Stimulated activated CD8-positive, alpha-beta memory T cell treated with anti-CD3 and anti-CD28 coated beads, Interleukin-4, amount 100 ng/mL, for 4 hours (primary cell): ENCODE measurements at places on chromosomes 6 and 20.

DNA sequence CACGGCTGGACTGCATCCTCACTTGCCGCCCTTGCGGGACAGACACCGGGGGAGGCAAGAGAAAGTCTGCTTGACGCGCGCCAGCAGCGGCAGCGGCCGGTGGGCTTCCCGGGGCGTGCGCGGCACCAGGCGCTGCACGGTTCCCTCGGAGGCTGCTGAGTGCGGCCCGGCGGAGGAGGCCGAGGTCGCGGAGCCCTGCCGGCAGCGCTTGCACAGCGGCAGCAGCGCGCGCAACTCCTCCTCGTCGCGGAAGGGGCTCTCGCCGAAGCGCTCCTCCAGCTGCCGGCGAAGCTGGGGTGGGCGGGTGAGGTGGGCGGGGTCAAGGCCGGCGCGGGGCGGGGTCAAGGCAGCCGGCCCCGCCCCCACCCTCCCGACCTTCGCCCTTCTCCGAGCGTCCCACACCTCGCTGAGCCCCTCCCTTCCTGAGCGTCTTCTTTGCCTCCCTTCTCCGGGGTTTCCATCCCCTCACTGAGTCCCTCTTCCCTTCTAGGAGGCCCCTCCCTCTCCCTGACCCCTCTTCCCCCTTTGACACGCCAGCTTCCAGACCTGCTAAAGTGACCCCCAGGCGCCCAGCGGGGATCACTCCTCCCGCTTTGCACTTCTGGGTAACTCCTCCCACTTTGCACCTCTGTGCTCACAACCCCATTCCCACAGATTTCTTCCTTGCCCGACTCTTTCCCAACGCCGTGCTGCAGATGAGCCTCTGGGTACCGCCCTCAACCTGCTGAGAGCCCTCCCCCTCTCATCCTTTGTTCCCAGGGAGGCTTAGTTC is 8.8 kb downstream of the DUSP15 start:
- DNase-seq = peak; percentile 18

DNA sequence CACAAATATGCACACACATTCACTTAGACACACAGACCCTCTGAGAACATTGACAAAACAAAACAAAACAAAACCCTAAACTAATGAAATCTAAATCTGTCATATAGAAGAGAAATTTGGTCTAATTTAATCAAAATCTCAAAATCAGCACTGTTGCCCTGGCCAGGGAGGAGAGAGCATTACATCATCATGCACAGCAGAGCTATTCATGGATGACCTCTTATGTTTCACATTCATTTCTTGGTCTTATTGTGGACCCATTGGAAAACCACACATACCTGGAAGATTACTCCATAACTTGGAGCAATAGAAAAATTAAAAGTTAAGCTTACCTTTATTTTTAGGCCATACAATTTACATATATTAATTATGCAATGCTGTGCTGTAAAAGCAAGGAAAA is 1223.6 kb upstream of the GJE1 start:
- DNase-seq = no peak

- DNase-seq = no peak
Observed at GRCh38 chr6:3473773-3474172, 16.9 kb upstream of the SLC22A23 start.

- no peak for DNase-seq
Observed at GRCh38 chr6:44594481-44594880, 207.0 kb downstream of the CDC5L start.

DNA sequence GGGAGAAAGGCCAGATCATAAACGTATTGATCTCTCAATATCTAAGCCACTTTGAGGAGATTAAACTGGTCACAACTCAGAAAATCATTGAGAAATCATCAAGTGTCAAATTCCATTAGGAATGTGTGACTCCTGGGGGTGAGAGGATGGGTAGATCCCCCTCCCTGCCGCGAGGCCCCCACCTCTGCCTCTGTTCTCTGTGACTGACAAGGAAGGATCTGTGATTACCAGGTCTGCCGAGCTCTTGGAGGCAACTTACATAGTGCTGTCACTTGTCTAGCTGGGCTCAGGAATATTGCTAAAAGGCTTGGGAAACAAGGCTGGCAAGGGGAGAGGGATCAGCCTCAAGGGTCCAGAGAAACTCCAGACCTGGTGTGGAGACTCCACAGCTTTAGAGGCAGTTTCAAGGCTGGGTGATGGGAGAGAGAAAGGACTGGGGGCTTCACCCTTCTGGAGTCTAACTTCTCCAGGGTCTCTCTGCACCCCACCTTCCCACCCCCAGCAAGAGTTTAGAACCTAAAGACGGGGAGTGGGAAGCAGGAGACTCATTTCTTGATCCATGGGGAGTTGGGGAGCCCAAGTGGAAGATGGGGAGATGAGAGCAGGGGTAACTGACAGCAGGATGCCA is 11.6 kb upstream of the ARMC12 start:
- no peak for DNase-seq

DNA sequence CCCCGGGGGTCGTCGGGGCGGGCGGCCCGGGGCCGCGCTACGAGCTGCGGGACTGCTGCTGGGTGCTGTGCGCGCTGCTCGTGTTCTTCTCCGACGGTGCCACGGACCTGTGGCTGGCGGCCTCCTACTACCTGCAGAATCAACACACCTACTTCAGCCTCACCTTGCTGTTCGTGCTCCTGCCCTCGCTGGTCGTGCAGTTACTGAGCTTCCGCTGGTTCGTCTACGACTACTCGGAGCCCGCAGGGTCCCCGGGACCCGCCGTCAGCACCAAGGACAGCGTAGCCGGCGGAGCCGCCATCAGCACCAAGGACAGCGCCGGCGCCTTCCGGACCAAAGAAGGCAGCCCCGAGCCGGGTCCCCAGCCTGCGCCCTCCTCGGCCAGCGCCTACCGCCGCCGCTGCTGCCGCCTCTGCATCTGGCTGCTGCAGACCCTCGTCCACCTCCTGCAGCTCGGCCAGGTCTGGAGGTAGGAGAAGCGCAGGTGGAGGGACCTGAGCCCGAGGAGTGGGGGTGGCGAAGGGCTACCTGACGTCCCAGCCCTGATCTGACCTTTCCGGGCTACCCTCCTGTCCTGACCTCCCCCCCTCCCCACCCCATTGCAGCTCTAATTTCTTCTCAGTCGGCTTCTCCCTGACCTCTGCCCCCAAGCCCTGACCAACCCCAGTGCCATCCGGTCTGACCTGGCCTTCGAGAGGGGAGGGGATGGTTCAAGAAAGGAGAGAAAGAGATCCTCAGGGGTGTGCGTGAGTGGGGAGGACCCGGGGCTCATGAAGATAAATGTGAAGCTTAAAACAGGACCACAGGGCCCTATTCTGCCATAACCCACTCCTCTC is 558 bp downstream of the XKR7 start:
- DNase-seq = peak; percentile 45

- DNase-seq = no peak
Observed at GRCh38 chr6:69487688-69488087, 309.1 kb downstream of the LMBRD1 start.

- DNase-seq = no peak
Observed at GRCh38 chr20:59693587-59693986, 89.2 kb downstream of the PHACTR3 start.

DNA sequence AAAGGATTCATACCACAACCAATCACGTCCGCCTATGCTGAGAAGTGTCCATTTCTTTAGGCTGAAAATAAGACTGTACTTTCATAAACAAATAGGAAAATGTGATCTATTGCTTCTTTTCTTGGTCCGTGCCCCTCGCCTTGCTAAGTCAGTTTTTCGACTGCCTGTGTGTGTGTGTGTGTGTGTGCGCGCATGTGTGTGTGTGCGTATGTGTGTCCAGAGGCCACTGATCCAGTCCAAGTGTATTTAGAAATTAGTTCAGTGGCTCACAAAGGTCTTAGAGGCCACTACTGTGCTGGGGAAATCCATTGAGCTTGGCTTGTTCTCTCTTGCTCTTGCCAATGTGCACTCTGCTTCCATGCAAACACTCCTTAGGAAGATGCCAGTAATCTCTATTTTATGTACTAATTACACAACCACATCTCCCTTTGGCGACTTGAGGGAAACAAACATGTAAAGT is 50.5 kb downstream of the SLC22A23 start:
- DNase-seq = no peak

- DNase-seq = no peak
Observed at GRCh38 chr6:122772724-122773415, 6.6 kb upstream of the FABP7 start.
